Kidney epithelial cell (primary cell): ENCODE measurements at places on chromosomes 5 and 9. TPM values are rescaled to one million over a fixed set of nuclear protein-coding genes. Genes with fewer than 3 reads are reported as not detected.

Gene RFESD
- 0.21 and 0.41 TPM in 2 replicates for total RNA-seq

Gene PDCD1LG2
- 1.8 and 3.2 TPM in 2 replicates for total RNA-seq

Gene ARAP3
- 9.2 and 10.8 TPM in 2 replicates for total RNA-seq

GRCh38 chr9:104993291-104993963, 65.5 kb upstream of the ABCA1 start:
- DNase-seq, result no peak

GRCh38 chr9:91571036-91571435, 147.4 kb upstream of the NFIL3 start:
- DNase-seq, result no peak

- no peak for DNase-seq
Measured at GRCh38 chr9:97384406-97385262, 27.3 kb upstream of the TDRD7 start.

DNA sequence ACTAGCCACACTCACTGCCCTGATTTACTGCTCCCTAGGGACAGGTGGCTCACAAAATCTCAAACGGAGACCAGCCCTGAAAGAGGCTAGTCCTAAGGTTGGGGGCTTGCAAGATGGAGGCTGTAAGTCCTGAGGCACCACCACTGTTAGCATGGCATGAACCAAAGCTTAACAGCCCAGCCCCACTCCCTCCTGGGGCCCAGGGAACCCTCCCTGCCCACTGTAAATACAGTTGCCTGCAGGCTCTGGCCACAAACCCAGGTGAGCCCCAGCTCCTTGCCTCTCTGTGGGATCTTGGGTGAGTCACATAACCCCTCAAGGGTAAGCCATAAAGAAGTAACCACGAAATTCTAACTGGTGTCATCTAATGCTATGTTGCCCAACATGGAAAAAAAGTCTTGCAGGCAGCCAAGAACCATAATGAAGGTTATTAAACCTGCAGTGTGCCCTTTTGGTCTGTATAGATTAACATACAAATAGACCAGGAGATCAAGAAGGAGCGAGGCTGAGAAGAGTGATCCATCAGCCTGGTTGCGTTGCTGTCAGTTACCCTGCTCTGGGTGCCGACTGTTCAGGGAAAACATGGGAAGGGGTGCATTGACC, 1.7 kb upstream of the POMT1 start:
- DNase-seq, result peak; percentile 77

DNA sequence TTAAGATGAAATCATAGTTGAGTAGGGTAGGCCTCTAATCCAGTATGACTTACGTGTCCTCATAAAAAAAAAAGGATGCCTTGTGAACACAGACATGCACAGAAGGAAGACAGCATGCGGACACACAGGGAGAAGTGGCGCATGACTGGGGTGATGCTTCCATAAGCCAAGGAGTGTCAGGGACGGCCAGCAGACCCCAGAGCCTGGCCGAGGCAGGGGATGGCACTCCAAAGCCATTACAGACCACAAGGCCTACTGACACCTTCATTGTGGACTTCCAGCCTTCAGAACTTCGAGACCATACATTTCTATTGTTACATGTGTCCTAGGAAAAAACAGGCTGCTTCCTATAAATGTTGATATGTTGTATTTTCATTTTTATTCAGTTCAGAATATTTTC, 19.9 kb downstream of the EHMT1 start:
- DNase-seq, result no peak

- no peak for DNase-seq
Measured at GRCh38 chr5:157024208-157024959, 34.5 kb downstream of the HAVCR1 start.

DNA sequence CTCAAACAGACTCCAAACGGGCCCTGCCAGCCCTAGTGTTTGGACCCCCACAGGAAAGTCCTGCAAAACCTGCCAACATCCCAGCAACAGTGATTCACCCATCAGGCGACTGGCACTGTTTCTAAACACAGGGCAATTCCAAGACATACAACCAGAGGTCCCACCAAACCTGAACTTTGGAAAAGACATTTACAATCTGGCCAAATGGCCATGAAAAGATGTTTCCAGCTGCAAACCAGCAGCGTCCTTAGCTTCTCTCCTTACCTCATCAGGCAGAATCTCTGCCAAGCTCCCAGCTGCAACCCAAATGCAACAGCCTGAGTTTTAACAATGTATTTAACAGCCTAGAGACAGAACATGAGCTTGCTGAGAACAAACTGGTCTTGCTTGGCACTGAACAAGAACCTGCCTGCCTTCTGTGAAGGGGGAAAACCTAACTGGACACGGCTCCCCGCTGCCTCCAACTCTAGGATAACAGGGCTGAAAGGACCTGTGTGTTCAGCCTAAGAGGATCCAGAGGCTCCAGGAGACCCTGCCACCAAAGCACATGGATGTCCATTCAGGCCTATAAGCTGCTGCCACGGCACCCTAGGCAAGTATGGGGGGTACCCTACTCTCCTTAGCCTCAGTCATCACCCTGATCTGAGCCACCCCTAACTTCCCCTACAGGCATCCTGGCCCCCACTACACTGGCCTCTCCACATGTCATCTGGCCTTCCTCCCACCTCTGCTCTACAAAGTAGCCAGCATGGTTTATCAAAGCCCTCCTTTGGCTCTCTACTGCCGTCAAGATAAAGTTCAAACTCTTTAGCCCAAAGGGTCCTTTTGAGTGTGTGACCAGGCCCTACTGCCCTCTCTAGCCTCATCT, 5.6 kb downstream of the P4HA2 start:
- DNase-seq, result no peak

DNA sequence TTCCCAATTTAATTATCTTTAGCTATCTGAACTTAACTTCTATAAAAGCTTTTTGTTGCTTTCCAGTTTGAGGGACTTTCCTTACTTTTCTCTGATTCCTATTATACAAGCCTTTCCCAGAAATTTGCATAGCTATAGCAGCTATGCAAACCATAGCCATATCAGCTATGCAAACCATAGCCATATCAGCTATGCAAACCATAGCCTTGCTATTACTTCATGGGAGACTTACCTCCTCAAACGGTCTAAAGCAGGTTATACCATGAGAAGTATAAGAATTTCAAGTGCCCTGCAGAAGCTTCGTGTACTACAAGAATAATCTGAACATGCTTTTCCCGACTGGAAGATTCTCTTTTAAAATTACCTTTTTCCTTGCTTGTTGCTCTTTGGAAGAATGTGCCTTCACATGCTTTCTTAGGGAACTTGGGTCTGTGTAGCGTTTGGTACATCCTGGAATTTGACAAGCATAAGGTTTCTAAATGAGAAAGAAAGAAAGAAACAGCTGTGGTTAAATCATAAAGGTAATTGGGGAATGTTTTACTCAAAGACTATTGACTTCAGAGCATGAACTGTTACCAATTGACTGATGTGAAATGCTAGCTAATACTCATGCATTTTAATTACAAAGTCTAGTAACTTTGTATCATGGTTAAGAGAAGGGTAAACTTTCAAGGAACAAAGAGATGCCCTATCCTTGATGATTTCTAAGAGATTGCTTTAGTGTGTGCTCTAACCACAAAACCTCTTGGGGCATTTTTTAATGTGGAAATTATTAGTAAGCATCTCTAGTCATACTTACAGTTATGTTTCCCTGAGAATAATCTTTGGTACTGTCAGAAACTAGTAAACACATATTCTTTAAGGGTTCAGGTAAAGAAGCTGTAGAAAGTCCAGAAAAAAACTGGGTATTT, 367.6 kb downstream of the GLIS3 start:
- no peak for DNase-seq

DNA sequence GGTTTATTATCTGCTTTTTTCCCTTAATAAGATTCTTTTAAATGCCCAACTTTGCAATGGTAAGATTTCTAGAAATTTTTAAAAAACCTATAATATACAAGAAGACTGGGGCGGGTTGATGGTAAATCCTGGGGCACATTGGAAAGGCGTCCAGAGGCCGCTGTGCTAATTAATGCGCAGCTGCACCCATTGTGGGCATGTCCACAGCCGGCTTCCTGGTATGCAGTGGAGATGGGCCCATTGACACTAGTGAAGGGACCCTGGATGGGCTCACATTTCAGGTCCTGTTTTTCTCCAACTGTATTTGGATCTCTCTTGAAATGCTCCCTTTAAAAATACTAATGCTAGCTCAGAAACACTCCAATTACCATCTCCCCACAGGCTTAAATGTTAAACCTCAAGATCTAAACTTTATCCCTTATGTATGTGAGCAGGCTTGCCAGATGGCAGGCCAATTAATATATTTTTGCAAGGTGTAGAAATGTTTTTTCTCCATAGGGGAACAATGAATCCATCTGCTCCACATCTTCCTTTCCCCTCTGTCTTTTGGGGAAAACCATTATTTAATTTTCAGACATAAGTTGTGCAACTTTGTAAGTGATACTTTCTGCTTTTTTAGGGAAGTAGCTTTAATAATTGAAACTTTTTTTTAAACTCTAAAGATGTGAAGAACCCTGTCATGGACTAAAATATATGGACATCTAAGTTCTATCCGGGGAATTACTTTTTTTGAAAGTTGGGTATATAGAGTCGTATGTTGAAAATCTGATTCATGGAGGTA, 177.3 kb downstream of the CD180 start:
- no peak for DNase-seq

- DNase-seq, result no peak
Measured at GRCh38 chr5:111930905-111931461, 174.0 kb upstream of the NREP start.
